NCI-H748 treated with DMSO at 0.1 percent for 48 hours (cell line): ENCODE measurements at places on chromosomes 7 and 10.

GRCh38 chr10:74500026-74500704 lies 326.2 kb upstream of the KAT6B start:
- DNase-seq: no peak

DNA sequence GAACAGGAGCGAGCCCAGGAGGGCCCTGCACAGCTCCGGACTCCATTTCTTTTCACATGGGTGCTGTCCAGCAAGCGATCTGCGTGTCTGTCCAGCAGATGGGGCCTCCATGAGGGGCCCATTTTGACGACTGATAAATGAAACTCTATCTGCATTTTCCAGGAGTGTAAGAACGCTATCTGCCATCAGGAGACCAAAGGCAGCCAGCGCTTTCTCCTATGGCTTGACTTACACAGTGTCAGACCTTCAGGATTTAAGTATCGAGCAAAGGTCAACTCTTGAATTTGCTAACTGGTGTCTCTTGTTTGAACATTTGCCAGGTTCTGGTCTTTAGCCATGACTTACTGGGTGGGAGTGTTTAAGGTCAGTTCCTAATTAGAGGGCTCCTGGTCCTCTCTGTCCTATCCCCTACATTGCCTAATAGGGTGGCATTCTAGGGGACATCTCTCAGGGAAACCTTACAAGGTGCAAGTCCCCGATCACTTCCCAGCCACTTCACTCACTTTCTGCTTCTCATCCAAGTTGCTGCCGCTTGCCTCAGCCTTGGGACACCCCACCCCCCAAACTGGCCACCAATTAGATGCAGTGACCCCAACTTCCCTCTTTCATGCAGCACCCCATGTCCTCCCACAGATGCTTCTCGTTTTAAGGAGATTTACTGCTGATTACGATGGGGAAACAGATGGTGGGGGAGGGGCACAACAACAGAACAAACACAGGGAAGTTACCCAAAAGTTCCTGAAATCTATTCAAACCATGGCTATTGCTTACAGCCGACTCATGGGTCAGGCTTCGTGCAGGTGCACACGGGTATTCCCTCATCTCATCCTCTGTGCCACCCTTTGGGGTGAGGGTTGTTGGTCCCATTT lies 20.0 kb downstream of the VSIR start:
- DNase-seq: no peak

DNA sequence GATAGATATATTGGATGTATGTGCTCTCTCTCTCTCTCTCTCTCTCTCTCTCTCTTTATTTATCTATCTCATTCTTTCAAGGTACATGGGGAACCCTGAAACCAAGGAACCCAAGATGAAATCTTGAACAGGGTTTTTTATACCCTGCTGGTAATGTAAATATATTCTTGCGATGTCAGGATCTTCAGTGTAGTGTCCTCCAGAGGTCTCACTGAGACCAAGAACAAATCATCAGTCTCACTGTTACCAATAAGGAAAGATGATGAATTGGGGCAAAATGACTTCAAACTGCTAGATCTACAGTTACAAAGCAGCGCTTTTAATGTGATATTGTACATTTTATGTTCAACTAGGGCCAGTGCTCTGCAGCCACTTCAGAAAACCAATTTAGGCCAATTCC lies 423.5 kb downstream of the ANKRD7 start:
- DNase-seq: no peak

DNA sequence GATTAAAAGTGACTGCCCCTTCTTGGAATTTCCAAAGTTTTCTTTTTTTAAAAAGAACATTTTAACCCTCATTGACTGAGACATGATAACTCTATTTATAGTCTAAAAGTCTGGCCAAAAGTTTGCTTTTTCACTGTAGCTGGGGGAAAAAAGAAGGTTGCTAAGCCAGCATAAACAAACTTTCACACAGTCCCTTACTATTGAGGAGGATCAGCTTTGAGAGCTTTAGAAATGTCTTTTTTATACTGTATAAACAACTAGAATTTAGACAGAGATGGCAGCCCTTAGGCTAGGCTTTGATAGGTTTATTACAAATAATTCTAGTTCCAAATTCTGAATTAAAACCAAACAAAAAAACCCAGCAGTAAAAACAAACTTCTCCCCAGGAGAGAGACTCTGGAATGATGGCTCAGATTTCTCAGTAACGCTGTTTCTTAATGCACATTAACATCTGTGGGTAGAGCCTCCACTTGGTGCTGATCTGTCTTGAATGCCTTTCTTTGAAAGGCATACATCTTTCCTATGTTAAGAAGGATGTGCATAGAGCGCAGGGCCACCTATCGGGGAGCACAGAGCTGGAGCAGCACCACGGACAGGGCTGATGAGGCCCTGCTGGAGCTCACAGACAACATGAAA lies 100.9 kb upstream of the PDLIM1 start:
- no peak for DNase-seq

DNA sequence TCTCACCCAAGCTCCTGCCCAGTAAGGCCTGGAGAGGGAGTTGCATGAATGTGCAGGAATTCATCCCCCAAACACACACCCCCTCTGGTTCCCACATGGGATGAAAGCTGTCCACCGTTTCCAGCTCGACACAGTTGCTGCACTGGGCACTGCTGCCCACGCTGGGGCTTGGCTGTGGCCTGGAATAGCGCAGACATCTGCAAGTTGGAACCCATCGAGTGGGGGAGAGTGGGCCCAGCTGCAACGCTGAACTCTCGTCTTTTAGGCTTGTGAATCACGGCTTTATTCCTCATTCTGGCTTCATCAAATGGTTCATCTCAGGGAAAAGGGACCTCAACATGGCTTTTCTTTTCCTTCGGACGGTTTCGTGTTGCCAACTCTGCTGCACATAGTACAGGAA lies 264.7 kb downstream of the DNAJB6 start:
- DNase-seq: no peak

- DNase-seq: no peak
Observed at GRCh38 chr7:73717991-73718405, 1.5 kb downstream of the STX1A start.

DNA sequence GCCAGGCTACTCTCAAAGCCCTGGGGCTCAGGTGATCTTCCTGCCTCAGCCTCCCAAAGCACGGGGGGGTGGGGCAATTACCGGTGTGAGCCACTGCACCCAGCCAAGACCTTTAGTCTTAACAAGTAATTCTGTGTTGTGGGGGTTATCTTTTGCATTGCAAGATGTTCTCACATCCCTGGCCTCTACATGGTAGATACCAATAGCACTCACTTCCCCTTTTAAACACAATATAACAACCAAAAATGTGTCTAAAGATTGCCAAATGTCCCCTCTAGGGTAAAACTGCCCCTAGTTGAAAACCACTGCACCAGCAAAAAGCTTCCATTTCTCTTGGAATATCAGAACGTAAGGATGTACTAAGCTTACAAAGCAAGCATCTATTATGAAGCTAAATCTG lies 225.0 kb downstream of the CTNNA3 start:
- DNase-seq: no peak

GRCh38 chr10:122213766-122214165 lies 57.3 kb upstream of the BTBD16 start:
- DNase-seq: no peak

- no peak for DNase-seq
Observed at GRCh38 chr7:16025696-16026095, 339.2 kb upstream of the MEOX2 start.

- DNase-seq: no peak
Observed at GRCh38 chr7:37759526-37759925, 76.0 kb downstream of the GPR141 start.

- no peak for DNase-seq
Observed at GRCh38 chr10:14535457-14536130, 204.9 kb upstream of the FRMD4A start.

DNA sequence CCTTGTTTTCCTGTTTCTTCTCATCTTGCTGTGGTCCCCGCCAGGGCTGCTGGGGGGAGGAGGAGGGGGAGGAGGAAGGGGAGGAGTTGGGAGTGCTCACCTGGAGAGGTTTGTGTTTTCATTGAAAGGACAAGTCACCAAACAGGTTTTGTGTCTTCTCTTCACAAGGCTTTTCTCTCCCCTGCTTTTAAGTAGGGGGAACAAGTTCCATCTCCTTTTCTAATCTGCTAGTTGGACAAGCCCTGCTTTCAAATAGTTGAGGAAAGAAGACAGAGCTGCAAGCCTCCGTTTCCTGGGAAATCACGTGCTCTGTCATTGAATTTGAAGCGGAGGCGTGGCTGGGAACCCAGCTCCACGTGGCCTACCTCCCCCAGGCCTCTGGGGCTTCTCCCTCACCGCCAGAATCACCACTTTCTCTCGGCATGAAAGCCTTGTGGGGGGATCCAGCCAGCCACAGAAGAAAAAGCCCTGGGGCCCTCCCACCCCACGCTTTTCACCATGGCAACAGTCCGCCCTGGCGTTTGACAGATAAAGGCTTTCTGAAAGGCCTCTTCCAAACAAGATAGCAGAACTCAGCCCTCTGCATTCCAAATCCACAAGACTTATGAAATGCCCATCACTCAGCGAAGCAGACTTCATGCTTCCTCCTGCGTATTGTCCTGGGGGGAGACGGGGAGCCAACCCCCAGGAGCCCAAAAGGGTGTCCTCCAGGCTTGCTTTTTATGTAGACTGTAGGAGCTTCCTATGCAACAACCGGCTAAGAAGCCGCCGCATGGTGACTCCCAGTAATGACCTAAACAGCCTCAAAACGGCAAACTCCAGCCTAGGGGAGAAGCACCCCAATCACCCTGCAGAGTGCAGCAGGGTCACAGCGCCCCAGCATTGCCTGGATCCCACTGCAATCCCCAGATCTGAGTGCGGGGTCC lies 51.7 kb downstream of the PROSER2 start:
- peak; percentile 41 for DNase-seq

DNA sequence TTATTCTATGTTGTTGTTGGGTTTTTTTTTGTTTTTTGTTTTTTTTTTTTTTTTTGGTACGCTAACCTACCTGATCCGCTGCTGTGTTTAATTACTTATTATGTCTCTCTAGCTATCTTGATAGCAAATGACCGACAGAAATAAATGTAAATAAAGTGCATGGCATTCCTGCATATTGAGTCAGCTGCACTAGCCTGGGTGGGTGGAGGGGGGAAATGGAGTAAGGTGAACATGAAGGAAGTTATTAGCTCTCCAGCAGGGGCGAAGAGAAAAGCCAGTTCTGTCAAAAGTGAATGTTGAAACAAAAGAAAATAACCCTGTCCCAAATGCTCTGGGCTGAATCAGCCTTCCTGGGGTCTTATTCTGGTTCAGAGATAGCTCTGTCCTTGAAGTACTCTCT lies 210.7 kb upstream of the MDFIC start:
- no peak for DNase-seq

DNA sequence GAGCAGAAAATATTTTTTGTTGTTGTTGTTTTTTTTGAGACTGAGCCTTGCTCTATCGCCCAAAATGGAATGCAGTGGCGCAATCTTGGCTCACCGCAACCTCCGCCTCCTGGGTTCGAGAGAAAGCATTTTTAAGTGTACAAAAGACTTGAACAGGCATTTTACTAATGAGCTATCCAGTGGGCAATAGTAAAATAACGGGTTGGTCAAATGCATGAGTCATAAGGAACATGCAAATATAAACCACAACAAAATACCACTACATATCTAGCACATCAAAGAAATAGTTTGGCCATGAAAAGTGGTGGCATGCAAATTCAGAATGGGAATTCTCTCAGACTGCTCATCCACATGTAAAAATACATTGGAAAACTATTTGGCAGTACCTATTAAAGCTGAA lies 71.7 kb upstream of the TMEM106B start:
- DNase-seq: no peak

DNA sequence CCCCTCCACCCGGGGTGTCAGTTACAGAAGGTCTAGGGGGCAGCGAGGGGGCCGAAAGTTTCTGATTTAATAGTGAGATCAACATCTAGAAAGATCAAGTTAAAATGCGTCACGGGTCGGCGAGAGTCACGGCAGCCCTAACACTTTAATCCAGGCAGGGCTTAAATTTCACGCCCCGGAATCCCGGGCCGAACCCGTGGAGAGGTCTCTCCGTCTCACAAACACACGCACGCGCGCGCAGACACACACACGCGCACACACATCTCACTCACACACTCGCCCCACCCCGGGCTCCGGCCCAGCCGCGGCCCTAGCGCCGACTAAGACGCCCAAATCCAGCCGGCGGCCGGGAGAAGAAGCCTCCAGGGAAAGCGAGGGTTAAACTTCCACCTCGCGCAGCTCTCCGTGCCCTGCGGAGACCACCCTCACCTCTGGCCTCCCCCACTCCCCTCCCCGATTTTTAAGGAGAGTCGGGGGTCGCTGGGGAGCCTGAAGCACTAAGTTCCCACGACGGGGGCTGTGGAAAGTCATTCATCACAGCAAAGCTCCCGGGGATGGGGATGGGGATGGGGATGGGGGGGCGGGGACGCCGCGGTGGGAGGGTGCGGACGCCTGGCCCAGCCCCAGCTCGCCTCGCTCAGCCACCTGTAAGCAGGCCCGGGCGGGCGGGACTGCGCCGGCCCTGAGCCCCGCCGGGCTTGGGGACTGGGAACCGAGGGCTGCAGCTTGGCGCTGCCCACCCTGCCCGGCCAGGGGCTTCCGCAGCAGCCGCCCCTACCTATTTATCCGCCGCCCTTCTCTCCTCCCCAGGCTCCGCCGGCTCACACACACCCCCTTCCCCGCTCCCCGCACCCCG lies 1.6 kb downstream of the PDGFA start:
- no peak for DNase-seq

GRCh38 chr7:157335236-157335635 lies 1.6 kb upstream of the DNAJB6 start:
- DNase-seq: no peak

DNA sequence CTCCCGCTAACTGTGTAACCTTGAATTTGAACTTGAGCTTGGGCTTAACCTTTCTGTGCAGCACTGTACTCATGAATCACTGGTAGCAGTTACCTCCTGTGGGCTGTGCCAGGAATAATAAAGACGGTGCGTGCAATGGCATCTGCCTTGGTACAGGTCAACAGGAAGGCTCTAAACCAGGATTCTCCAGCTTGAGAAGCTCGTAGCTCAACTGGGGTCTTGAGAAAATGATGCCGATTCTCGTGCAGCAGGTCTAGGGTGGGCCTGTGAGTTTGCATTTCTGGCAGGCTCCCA lies 112.5 kb upstream of the ANLN start:
- DNase-seq: no peak

DNA sequence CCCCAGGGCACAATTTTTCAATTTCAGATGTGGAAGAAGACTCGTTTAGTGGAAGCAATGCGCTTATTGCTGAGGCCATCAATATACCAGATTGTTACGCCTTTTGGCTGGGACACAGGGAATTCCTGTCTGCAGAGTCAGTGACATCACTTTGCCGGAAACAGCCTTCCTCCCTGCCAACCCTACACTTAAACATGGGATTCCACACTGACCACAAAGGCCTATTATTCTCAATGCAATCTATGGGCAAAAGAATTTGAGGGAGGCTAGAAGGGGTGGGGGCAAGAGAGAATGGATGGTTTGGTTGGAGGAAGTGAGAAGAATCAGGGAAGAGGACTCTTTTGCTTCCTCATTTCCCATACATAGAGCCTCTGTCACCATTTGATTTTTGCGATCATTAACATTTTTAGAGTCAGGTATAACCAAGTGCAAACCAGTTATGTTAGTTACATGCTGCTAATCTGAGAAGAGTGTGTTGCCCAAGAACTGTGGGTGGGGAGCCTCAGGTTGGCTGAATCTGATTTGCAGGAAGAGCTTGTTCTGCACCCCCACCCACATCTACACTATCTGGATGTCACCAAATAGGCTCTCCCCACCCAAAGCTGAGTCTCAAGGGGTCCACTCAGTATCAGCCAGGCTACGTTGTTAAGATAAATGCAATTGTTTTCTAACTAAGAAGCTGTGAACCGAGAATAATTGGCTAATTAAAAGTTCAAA lies 58.2 kb downstream of the ENTPD1 start:
- DNase-seq: no peak

GRCh38 chr10:43846187-43846680 lies 197.6 kb upstream of the ZNF32 start:
- no peak for DNase-seq
